ENCODE measurements at places on chromosomes 5 and 9.

- peak; percentile 81 for DNase-seq
Observed at GRCh38 chr5:176899296-176899891, at the start of gene HK3. HK3 (minus strand) TSS chr5:176899346; CDS start chr5:176896159, 3,187 bp downstream.

DNA sequence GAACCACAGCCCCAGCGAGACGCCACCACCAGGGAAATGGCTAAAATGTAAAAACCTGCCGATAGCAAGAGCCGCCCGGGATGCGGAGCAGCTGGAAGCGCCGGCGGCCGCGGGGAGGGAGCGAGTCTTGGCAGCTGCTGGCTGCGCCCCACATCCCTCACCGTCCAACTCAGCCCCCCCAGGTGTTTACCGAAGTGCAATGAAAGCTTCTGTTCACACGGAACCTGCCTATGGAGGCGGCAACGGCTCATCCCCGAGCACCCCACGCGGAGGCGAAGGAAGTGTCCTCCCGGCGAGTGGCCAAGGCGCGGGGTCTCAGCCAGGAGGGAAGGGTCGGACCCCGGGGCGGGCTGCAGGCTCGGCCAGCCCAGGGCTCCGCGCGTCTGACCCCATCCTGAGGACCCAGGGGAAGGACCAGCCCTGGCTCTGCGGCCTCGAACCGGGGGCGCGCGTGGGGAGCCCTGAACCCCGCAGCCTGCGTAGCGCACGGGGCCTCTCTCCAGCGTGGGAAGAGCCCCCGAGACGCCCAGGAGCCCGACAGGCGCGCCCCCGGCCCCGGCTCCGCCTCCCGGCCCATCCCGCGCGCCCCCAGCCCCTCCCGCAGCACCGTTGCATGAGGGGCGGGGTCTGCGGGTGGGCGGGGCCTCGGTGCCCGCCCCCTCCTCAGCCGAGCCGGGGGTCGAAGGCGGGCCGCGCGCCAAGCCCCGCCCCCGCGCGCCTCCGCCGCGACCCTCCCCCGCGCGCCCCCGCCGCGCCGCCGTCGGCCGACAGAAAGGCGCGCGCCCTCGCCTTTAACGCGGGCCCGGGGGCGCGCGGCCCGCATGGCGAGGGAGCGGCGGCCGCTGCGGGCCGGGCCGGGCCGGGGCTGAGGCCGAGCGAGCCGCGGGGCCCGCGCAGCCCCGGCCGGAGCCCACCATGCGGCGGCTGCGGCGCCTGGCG is at the start of gene DIPK1B:
Gene DIPK1B, plus strand, starts transcription at position 822 of the 939 bp plus-strand sequence. Its CDS starts 94 bp downstream, at position 916.
- DNase-seq, result no peak

DNA sequence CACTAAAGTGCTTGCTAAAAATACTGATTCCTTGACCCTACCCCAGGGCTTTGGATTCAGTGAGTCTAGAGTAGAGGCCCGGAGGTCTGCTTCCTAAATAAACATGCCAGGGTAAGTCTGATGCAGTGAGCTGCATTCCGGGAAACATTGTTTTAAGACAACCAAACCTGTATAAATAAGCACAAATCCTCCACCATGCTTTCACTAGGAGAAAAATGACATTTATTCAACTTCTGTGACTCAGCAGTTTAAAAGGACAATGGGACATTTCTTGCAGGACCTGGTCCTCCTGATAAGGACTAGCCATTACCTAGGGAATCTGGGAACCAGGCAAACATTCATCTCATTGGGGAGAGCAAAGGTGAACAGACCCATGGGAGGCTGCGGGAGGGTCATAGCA is 335.3 kb downstream of the MLLT3 start:
- DNase-seq, result no peak

DNA sequence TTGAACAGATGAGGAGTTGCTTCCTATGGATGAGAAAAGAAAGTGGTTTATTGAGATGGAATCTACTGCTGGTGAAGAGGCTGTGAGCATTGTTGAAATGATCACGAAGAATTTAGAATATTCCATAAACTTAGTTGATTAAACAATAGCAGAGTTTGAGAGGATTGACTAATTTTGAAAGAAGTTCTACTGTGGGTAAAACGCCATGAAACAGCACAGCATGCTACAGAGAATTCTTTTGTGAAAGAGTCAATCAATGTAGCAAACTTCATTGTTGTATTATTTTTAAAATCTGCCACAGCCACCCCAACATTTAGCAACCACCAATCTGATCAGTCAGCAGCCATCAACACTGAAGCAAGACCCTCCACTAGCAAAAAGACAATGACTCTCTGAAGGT is 309.1 kb downstream of the SPOCK1 start:
- DNase-seq, result no peak

- DNase-seq, result no peak
Observed at GRCh38 chr5:146475190-146475780, 28.2 kb downstream of the TCERG1 start.

DNA sequence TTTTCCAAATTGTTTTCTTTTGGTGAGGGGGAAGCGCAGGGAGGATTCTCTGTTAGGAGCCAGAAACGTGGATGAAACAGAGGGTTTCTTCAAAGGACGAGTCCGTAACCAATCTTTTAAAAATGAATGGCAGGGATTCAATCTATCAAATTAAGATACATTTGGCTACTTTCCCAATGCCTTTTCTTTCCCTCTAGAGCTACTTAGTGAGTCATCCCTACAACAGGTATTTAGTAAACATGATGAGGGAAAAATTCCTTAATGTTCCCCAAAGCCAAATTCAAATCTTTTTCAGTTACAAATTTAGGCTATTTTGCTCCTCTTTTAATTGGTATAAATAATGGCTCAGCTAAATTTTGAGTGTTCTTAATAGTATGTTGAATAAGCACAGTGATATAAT is 366.4 kb upstream of the RIOK2 start:
- no peak for DNase-seq

DNA sequence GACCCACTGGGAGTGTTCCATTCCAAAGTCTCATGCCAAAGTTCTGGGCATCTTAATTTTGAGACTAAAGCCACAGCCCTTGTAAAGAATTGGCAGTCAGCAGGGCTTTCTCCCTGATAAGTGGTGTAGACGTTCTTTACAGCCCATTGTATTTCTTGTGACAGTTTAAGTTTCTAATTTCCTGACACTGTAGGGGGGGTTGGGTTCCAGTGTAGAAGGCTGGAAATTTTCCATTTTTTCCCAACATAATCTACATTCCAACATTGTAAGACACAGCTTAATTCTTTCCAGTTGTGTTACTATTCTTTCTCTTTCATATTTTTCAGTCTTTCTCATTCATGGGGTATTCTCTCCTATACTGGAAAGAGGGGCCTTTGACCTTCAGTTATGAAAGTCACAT is 121.1 kb downstream of the FBXL7 start:
- DNase-seq, result no peak

DNA sequence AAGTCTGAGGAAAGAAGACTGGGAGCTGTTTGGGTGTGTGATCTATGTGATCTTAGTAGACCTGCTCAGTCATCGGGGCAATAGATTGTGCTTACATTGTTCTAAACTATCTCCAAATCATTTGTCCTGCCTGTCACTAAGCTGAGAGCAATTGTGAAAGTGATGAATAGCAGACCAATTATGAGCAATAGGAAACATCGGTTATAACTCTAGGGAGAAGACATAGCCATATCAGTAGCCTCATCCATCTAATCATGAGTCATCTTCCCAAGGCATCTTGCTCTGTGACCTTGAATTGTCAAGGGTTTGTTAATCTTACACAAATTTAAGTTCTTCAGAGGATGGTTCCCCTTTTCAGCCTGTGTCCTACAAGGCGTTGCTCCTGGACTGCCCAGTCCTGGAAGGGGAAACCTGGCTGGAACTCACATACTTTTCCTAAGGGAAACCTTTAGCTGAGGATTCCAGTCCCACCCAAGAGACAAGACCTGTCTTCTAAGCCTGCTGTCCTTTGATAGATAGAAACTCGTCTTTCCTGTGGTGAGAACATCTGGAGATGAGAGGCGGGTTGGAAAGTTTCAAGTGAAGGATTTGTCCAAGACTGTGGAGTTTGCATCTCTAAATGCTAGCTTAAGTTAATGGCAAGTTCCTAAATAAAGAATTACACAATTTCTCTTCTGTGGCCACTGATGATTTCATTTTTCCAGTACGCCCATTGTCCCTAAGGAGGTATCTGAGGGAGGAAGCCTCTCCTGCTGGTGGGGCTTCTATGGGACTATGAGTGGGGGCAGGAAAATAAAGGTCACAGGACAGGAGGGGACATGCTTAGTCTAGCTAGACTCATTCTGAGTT is 53.9 kb upstream of the TRIM32 start:
- DNase-seq, result no peak

DNA sequence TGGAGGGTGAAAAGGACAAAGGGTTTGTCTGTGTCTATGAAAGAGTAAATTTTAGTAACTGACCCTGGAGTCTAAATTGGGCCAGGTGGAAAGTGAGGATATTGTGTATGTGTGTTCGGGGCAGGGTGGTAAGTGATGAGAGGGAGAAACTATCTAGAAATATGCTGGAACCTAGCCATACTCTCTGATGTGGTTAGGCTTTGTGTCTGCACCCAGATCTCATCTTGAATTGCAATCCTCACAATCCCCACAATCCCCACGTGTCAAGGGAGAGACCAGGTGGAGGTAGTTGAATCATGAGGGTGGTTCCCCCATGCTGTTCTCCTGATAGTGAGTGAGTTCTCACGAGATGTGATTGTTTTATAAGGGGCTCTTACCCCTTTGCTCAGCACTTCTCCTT is 60.6 kb downstream of the COMMD10 start:
- no peak for DNase-seq

DNA sequence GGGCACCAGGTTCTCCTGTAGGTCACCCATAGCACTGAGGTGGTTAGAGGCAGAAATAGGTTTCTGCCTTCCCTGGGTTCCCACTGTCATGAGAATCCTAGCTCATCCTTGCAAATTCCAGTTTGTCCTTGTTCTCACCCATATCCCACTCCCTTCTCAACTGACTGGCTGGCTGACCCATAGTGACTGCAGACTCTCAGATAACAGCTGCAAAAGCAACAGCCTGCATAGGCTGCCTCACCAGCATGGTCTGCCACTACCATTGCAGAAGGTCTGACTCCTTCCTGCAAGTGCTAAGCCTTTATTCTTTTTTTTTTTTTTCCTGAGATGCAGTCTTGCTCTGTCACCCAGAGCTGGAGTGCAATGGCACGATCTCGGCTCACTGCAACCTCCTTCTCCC is 194.0 kb downstream of the SEMA6A start:
- DNase-seq, result no peak

Measured in suppressor macrophage treated with lipopolysaccharide for 1 hour (primary cell).